ENCODE measurements at places on chromosomes 1 and 21. TPM values are rescaled to one million over a fixed set of nuclear protein-coding genes. Genes with fewer than 3 reads are reported as not detected.

GRCh38 chr1:98005326-98006010, 84.6 kb upstream of the DPYD start:
- DNase-seq: no peak

- DNase-seq: no peak
These were observed 285.7 kb upstream of the ZP4 start for GRCh38 chr1:238176441-238176840.

The MCOLN2 gene
- not detected for total RNA-seq

DNA sequence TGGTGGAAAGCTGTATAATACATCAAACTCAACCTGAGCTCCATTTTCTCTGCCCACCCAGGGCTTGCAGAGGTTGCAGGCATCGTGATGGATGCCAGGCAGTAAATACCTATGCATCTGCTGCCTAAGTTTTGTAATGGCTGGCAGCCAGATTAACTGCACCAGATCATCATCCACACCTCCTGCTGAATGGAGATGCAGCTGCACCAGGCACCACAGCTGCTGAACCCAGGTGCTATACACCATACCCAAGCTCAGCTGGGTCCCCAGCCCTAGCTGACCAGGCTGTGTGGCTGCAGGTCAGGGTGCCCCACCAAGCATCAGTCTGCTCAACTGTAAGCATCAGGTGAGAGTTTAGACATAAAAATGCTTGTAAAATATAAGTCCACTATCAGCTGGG, 6.7 kb upstream of the SNAPIN start:
- no peak for DNase-seq

- DNase-seq: no peak
These were observed 12.9 kb upstream of the SLC2A7 start for GRCh38 chr1:9038881-9039760.

GRCh38 chr1:38332649-38333310, 286.2 kb upstream of the POU3F1 start:
- DNase-seq: no peak

GRCh38 chr1:166960858-166961474, 14.4 kb downstream of the ILDR2 start:
- DNase-seq: no peak

The SPOCD1 gene
- under 0.01 TPM for total RNA-seq

The CD34 gene
- total RNA-seq: 0.82 TPM

DNA sequence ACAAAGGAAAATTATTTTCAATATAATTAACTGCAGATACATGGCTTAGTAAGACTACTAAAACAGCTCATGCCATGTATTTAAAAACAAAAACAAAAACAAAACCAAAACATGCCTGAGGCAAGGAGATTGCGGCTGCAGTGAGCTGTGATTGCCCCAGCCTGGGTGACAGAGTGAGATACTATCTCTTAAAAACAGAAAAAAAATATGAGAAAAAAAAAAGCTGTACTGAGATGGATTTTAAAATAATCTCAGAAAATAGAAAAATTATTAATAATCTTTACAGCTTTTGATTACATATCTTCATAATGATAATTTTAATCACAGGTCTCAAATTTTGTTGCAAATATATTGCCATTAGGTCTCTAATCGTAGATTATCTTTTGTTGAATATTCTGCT, 24.0 kb upstream of the LIN9 start:
- DNase-seq: no peak

- DNase-seq: no peak
These were observed 18.3 kb upstream of the CAPN8 start for GRCh38 chr1:223683586-223684487.

The GBP7 gene
- total RNA-seq: not detected

The NMNAT1 gene
- 9.0 TPM for total RNA-seq

- no peak for DNase-seq
These were observed 422.7 kb downstream of the KIF26B start for GRCh38 chr1:245577191-245578157.

DNA sequence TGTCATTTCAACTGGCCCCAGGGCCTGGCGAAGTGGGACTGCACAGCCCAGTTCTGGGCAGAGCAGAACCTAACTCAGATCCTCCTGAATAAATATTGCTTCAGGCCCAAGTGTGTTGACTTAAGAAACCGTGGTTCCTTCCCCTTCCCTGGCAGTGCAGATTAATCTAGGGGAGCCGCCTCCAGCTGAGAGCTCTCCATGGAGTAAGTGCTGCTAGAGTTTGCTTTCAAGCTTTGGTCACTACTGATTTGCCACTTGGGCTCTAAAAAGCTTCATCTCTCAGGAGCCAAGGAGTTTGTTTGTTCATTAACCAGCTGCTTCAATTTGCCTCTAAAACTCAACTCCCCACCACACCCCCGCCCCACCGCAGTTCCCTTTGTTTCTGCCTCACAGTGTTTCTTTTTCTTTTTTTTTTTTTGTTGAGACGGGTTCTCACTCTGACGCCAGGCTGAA, 112.1 kb downstream of the DTL start:
- no peak for DNase-seq

- DNase-seq: no peak
These were observed 138.6 kb upstream of the EDN2 start for GRCh38 chr1:41622859-41623732.

The TRPM2 gene
- 1.6 TPM for total RNA-seq

The ETNK2 gene
- 31.0 TPM for total RNA-seq

DNA sequence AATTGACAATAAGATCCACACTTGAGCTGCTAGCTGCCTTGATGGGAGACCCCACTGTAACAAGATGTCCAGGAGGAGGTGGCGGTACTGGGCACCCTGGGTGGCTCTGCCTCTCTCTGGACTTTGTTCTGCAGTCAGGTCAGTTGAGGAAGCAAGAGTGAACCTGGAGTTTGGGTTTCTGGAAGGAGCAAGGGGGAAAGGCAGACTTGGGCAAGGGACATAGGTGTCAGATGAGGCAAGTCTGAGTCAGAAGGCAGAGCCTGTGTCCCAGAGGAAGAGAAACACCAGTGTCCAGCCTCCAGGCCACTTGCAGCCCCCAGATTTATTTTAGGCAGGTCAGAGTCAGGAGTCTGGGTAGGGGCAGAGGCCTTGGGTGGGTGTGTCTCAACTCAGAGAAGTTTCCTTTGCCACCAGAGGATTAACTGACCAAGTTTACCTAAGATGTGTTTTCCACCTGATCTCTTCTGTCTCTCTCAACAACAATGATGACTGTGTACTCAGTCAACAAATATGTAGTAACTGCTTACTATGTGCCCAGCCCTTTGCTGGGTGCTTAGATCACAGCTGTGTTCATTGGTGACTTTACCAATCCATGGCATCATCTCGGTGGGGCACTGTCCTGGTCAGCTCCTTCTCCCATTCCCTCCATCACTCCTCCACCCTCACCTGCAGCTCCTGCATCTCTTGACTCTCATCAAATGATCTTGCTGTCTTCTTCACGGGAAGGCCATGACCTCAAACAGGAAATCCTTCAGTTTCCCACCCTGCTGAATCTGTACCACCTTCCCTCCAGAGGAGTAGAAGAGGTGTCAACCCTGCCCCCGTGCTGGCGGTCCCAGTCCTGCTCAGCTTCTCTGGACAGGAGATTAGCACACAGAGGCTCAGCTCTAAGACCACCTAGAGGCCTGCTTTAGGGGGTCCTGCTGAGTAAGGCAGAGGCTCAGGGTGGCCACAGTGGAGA, 36.6 kb downstream of the ELF3 start:
- no peak for DNase-seq

GRCh38 chr21:28235169-28235895, 757.3 kb downstream of the LTN1 start:
- no peak for DNase-seq

- no peak for DNase-seq
These were observed 43.4 kb upstream of the RHOU start for GRCh38 chr1:228691926-228692325.

DNA sequence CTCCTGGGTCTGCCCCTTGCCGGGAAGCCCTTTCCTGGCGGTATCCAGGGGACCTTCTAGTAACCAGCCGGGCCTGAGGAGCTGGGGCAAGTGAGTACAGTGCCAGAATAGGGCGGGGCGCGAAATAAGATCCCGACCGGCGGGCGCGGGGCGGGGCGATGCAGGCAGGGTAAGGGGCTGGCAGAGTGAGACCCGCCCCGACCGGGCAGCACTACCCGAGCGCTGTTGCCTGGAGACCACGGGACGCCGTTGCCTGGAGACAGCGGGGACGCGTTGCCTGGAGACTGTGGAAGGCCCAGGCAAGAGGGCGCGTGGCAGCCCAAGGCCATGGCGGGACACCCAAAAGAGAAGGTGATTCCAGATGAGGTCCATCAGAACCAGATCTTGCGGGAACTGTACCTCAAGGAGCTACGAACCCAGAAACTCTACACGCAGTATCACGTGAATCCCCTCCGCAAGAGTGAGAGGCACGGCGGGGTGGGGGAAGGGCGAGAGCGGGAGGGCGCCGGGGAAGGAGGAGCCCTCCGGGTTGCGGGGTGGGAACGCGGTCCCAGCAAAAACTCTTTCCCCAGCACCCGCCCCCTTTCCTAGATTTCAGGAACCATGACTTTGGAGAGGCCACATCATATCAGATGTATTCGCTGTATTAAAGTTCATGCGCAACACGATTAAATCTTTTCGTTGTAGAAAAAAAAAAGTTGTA, 24.3 kb downstream of the EBNA1BP2 start:
- peak; percentile 66 for DNase-seq

GRCh38 chr1:227892489-227893299, 55.0 kb downstream of the WNT9A start:
- DNase-seq: no peak

- DNase-seq: no peak
These were observed 39.7 kb downstream of the NIPAL3 start for GRCh38 chr1:24455272-24455671.

The FCRL2 gene
- total RNA-seq: not detected

- DNase-seq: no peak
These were observed 39.8 kb upstream of the RAB4A start for GRCh38 chr1:229230893-229231753.

GRCh38 chr1:156055281-156056048, 883 bp downstream of the LAMTOR2 start:
- no peak for DNase-seq

Data from frontal cortex (tissue), 4 donors.